ENCODE measurements at places on chromosomes 3 and 15.

GRCh38 chr3:68306571-68306970 is 625.8 kb downstream of the TAFA4 start:
- no peak for DNase-seq

- no peak for DNase-seq
Observed at GRCh38 chr3:49498239-49498638, 28.2 kb downstream of the DAG1 start.

GRCh38 chr15:72925661-72926060 is 126.6 kb upstream of the NEO1 start:
- no peak for DNase-seq

DNA sequence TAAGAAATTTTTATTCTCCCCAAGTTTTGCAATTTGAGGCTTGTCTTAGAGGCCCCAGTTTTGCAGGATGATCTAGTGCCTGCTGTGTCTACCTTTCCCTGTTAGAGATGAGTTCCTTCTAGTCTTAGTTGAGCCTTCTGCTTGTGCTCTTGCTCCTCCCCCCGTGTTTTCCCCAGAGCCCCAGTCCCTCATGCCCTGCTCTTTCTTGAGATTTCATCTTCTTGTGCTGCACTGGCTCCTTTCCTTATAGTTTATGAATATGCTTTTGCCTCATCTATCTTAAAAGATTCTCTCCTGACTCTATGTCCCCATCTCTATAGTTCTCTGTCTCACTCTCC is 4.7 kb downstream of the GAP43 start:
- DNase-seq, result no peak

GRCh38 chr15:68304589-68305337 is 27.2 kb downstream of the FEM1B start:
- no peak for DNase-seq

DNA sequence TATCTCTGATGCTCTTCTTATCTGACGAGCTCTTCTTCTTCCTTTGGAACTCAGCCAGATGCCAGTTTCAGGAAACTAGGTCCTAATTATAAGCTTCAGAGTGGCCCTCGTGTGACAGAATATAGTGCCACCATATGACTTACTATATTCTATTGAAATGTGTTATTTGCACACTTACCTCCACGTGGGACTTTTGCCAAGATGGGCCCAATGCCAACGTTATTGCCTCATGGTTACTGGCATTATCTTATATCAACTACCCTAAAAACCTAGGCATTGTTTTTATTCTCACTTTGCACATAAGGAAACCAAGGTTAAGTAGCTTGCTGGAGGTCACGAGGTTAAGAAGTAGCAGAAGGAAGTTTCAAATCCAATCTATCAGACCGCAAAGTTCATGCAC is 71.3 kb upstream of the SLCO3A1 start:
- DNase-seq, result no peak

DNA sequence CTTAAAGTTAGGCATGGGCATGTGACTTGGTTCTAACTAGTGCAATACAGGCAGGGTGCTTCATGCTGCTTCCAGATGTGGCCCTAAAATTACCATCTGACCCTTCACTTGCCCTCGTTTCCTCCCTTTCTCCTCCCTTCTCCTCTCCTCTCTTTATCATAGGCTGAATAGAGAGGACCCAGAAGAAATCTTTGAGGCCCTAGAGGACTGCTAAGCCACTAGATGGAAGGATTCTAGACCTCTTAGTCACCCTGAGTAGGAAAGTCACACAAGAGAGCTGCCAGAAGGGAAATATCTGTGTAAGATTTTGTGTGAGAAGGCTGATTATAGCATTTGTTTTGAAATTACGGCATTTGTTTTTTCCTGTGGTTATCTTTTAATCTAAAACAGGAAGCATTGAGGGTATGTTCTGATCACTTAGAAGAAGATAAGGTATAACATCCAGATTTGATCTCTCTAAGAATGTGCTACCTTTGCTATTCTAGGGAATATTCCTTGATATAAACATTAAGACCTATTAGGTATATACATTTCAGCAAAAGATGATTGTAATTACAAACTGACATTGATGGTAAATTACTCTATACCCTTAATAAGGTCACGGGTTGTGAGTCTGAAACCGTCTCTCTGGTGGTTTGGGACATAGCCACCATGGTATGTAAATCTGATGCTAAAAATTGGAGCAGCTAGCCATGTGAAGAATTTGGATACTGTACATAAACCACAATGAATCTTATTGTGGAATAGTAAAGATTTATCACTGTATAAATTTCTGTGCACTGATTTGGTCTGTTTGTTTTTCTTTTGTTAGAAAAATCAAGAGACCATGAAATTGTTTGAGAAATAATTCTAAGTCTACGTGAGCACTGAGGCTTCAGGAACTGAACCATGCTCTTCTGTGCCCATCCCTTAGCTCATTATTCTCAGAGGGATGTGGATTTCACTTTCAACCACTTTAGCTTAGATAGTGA is 84.1 kb downstream of the TP63 start:
- peak; percentile 13 for DNase-seq

DNA sequence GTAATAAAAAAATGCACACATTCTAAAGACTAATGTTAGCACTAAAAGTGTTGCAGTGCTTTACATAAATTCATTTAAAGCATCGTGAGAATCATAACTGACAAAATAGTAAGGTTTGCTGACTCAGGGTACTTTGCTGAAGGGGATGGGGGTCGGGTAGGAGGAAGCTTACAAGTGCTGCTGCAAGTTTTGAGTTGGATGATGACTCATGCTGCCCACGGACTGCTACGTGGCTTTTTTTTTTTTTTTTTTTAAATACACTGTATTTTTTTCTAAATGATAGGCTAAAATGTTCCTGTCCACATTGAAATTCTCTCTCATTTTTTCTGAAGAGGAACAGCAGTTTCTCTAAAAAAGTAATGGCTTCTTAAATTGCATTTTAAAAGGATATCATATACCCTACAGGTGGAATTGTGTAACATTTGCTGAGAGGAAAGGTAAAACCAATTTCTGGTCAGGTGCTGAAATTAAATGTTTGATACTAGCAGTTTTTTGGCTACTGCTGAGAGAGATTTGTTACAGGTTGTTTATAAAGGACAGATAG is 2.2 kb downstream of the MAPK6 start:
- peak; percentile 90 for DNase-seq

DNA sequence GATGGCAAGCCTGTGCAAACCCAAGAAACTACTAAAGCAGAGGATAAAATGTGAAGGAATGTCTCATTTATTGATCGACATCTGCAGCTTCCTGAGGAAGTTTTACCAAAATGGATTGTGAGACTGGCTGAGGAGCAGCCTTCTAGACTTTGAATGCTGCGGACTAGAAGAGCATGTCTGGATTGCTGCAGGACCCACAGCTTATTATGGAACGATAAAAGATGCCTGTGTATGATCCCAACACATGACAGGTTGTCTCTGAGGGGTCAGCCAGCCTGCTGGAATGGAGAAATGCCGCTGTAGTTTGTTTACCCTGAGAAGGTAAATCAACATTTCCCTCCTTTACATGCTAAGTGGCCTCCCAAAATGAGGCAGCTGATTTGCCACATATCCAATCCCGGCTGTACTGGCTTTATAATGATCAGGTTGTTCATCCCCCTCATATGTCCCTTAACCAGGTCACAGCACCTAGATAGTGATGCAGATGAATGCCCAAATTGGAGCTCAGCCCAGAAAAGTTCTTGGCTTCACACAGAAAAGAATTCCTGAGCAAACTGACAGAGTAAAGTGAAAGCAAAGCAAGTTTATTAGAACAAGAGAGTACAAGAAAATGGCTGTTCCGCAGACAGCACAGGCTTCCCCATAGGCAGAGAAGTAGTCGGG is 63.9 kb downstream of the IL12A start:
- no peak for DNase-seq

GRCh38 chr3:13883681-13884080 is 3.8 kb upstream of the WNT7A start:
- no peak for DNase-seq

DNA sequence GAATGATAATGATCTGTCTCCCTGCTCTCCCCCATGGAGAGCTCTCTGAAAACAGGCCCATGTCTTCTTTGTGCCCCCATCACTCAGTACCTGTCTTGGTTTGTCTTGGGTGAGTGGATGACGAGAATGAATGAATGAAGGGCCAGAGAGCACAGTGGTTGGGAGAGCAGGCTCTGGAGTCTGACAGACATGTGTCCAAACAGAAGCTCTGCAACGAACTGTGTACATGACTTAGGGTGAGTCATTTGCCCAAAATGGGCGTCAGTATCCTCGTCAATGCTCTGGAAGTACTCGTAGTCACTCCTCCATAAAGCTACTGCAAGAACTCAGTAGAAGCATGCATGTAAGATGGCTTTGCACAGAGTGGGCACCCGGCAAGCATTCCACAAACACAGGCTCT is 170.2 kb upstream of the TLE3 start:
- no peak for DNase-seq

All from CD4-positive, alpha-beta T cell treated with Interleukin-4 for 4 hours (primary cell).